ENCODE measurements at places on chromosomes 11 and 22.

DNA sequence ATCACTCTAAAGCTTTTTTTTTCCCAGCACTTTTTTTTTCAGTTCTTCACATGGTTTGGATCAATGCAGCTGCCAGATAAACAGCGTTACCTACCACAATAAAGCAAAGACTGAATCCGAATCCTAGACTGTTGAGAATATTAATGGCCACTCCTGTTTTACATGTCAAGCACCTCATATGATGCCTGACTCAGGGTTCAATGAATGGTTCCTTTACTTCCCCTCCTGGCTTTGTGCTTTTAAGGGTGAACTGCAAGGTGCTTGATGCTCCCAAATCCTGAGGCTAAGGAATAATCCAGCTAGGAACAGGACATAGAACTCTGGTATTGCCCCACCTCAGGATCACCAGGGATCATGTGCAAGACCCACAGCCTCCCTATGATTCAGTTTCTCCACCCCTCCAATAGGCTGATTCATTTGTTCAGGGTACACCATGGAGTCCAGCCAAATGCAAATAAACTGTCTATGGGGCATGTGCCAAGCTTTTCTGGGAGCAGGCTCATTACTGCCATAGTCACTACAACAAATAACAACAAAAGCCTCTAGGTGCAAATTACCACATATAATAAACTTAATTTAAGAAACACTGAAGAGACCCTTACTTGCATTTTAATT is 104.3 kb downstream of the GAB2 start:
- no peak for DNase-seq

DNA sequence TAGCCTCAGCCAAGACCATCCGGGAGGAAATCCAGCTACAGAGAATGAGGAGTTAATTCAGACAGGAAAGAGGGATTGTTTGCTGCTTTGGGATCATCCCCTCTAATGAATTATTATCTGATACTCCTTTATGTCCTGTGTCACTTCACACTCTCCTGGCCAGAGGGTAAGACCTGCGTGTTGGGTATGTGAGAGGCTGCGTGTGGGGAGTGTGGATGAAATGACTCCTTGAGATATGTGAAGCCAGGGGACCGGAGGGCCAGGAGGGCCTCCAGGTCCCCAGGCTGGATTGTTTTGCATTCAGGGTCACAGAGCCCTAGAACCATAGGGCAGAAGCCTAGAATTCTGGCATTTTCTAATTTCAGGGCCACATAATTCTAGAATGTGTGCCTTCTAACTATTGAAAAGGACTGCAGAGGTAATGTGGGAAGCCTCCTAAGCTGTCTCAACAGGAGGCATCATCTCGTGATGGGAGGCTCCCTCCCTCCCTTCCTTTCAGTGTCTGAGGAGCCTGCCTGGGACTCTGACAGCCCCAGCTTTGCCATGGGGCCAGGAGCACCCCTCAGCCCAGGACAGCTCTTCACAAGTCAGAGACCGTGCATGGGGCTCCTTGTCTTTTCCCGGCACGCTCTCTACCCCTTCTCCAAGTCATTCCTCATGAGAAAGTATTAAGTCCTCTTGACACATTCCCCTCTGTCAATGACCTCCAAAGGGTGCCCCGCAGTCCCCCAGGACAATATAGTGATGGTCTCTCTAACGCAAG is 3.7 kb downstream of the TPBGL start:
- DNase-seq, result no peak

GRCh38 chr22:23237201-23237798 is 57.0 kb downstream of the BCR start:
- no peak for DNase-seq

- DNase-seq, result no peak
Observed at GRCh38 chr22:36505998-36506635, 723 bp downstream of the FOXRED2 start.

- DNase-seq, result no peak
Observed at GRCh38 chr11:41963406-41963805, 504.0 kb upstream of the LRRC4C start.

- DNase-seq, result no peak
Observed at GRCh38 chr22:38347944-38348750, 30.9 kb upstream of the CSNK1E start.

DNA sequence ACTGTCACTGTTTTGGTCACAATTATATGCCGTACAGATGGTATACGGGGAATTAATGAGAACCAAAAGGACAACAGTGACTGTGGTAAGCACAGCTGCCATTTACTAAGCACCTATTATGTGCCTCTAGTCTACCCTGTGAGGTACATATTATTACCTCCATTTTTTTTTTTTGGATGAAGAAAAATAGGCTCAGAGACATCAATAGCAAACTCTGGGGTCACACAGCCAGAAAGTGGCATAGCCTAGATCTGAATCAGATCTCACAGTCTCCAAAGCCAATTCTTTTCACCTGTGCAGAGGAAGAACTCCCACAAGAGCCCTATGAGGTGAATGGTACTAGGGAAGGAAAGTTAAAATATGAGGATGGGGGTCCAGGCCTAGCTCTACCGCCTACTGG is 68.9 kb downstream of the USP35 start:
- no peak for DNase-seq

GRCh38 chr11:15851051-15851498 is 505.3 kb downstream of the SOX6 start:
- DNase-seq, result no peak

DNA sequence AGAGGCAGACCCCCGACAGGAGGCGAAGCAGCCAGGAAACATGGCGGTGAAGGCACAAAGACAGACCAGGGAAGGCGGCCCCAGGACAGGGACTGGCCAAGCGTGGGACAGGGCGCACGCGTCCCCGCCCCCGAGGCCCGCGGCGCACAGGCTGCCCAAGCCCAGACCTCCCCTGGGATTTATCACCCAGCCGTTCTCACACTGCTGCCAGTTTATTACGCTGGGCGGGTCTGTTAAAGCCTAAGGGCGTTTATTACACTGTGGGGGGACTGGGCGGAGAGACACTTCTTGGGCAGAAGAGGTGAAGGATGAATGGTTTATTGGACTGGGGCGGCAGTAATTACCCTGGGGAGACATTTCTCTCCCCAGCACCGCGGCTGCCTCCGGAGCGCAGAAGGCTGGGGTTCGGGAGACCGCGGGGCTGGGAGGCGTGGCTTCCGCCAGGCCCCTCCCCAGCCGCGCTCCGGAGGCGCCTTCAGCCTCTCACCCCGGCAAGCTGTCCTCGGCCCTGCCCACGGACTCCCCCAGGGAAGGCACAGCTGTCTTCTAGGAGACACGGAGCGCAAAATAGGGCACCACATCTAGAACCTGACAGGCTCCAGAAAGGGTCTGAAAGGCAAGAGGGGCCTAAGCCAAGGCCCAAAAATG is 47.1 kb downstream of the SLC22A12 start:
- no peak for DNase-seq

DNA sequence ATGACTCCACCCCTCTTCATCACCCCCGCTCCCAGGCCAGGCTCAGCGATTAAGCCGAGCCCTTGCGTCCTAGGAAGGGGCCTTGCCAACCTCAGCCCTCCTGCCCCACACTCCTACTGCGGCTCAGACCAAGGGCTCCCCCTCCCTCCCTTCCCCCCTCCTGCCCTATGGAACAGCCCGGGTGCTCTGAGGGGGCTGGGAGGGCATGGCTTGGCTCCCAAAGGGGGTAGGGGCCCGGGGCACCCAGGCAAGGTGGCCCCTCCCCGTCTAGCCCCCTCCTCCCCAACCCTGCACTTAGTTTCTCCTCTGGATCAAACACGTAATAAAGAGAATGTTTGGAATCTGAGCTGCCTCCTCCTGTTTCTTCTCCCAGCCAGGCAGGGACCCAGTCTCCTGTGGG is 6.3 kb downstream of the RCOR2 start:
- no peak for DNase-seq

GRCh38 chr11:61645179-61645868 is 34.9 kb upstream of the DAGLA start:
- no peak for DNase-seq

- no peak for DNase-seq
Observed at GRCh38 chr11:73288192-73288872, 16.2 kb downstream of the P2RY6 start.

DNA sequence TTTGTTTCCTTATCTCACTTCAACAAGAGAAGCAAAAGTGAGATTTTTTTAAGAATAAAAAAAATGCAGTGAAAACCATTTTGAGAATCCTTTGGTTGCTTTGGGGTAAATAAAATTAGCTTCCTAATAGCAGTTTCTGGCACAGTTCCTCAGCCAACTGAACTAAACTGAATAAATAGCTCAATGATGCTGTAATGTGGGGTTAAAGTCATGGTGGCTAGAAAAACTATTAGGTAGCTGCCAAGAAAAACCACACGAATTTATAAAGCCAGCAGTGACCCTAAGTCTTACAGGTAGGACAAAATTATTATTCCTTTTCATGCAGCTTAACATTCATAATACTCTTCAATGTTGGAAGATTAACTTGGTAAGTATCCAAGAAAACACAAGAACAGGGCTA is 142.4 kb downstream of the APIP start:
- DNase-seq, result no peak

GRCh38 chr11:132093536-132094259 is 723.3 kb downstream of the NTM start:
- DNase-seq, result no peak

DNA sequence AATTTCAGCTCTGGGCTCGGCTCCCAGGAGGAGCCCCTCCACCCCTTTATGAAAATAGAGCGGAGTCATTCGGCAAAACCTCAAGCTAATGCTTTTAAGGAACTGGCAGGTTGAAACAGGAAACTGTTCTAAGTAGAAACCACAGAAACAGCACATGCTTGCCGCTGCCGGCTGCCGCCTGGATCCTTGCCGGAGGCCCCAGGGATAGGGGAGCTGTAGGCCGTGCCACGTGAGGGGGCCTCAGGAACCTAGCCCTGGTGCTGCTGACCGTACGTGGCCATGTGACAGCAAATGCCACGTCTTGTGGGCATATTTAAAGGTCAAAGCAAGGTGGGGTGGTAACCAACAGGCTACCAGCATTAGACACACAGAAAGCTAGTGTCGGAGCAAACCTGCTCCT is 77.9 kb upstream of the TIMP3 start:
- DNase-seq, result peak; percentile 69

- no peak for DNase-seq
Observed at GRCh38 chr11:60168306-60168705, 14.6 kb downstream of the MS4A6A start.

DNA sequence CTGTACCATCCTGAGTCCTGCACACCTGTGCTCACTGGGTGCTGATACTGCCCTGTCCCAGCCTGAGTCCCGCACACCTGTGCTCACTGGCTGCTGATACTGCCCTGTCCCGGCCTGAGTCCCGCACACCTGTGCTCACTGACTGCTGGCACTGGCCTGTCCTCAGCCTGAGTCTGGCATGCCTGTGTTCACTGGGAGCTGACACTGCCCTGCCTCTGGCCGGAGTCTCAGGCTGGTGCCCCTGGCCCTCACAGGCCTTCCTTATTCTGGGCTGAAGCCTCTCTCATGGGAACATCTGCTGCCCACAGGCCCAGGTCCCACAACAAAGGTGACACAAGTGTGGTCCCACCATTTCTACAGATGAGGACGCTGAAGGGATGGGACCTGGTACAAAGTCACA is 115.1 kb downstream of the MPPED1 start:
- DNase-seq, result no peak

DNA sequence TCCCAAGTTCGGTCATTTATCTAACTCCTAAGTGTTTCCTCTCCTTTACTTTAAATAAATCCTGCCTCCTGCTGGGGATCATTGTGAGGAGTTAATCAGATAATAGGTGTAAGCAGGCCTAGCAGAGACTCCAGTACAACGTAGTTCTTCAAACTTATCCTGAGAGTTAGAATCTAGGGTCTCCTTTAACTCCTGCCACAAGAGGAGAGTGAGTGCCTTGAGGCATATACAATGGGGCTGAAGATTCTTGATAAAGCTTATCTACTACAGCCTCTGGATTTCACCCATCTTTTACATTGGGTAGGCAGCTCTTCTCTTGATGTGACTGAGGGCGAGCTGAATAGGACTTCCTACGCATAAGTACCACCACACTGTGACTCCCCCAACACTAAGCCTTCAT is 3.1 kb upstream of the GALNT18 start:
- no peak for DNase-seq

GRCh38 chr11:13288375-13289029 is 10.9 kb downstream of the BMAL1 start:
- no peak for DNase-seq

DNA sequence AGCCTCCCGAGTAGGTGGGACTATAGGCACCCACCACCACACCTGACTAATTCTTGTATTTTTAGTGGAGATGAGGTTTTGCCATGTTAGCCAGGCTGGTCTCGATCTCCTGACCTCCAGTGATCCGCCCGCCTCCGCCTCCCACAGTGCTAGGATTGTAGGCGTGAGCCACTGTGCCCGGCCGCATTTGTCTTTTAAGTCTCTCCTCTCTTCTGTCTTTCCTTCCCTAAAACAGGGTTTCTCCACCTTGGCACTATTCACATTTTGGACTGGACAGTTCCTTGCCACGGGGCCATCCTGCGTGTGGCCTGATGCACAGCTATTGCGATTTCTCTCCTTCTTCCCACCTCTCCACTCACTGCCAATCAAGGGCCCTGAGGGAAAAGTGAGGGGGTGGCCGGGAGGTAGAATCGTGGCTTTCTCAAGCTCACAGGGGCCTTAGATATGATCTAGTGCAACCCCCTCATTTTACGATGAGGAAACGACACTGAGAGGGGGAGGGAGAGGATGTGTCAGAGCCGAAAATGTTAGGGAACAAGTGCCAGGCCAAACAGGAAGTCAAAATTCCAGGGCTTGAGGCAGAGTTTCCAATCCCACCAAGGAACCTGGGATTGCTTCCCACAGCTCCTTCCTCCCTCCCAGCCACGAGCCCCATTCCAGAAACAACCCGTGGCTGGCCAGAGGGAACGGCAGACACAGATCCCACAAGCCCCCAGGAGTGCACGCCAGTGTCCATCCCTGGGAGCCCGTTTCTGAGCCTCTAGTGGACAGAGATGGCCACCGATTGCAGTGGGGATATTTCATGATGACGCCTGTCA is 21.2 kb downstream of the SCGB1A1 start:
- DNase-seq, result no peak

GRCh38 chr11:15843309-15843872 is 513.0 kb downstream of the SOX6 start:
- no peak for DNase-seq

DNA sequence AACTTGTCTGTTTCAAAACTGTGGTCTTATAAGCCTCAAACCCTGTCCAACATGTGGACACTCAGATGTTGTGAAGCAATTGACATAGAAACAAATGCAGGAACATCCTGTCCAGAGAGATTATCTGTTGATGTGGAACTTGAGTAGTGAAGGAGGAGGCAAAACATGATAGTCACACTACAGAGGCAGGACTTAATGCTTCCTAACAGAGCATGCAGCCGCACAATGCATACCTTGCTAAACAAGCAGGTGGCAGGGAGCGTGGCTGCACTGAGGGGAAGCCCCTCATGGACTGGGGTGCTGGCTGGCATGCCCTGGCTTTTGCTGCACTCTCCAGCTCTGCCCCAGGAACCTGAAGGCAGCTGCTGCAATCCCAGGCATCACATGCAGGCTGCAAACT is 5.3 kb downstream of the C22orf39 start:
- no peak for DNase-seq

DNA sequence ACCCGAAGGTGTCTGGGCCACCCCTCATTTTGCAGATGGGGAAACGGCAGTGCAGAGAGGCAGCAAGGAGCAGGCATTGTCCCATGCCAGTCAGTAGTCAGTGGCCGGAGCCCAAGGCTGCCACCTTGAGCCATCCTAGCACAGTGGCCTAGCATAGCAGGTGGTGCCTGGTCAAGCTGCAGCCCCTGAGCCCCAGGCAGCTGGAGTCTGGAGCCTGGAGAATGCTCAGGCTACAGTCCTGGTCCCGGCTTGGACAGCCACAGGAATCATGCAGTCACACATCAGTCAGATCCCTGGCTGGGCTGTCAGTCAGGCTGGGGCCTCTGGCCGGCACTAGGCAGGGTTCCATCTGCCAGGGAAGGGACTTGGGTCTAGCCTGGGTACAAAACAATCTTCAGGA is 18.6 kb downstream of the KCNC1 start:
- no peak for DNase-seq
